ENCODE measurements at places on chromosomes 3 and 15.

- no peak for DNase-seq
Measured at GRCh38 chr3:47520756-47521155, 7.2 kb upstream of the ELP6 start.

DNA sequence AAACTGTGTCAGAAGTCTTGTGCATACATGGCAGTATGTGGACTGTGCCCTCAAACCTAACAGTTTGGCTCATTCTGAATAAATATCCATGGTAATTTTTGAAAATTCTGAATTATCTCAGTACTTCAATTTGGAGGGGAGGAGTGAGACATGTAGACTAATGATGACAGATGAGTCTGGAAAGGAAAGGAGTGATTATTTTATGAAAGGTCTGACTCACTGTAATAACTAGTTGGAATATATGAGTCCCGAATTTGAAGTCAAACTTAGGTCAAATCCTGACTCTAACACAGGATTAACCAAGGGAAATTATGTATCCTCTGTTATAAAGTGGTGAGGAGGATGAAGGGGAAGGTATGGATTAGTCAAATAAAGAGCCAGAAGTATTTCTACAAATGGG is 38.6 kb downstream of the SUCNR1 start:
- no peak for DNase-seq

DNA sequence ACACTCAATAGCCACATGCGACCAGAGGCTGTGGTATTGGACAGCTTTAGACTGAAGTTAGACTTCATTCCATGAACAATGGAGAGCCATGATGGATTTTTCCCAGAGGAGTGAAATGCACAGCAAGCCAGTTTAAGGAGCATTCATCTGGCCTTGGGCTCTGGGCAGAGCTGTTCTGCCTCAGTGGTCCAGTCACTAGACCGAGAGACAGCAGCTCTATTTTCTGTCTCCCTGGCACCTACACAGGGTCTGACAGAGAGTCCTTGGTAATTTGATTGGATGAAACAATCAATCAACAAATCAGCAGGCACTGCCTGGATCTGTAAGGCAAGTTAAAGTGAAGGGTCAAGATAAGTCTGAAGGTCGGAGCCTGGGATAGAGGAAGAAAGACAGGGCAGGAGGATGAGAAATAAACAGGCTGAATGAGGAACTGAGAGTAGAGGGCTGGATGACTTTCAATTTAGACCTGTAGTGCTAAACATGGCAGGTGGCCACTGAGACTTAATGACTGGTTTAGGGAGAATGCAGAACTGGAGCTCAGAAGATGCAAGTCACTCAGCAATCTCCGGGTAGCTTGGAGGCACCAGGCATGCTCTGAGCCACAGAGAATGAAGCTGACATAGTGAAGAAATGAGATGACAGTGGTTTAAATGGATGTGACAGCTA is 98.5 kb upstream of the SLC25A36 start:
- no peak for DNase-seq

DNA sequence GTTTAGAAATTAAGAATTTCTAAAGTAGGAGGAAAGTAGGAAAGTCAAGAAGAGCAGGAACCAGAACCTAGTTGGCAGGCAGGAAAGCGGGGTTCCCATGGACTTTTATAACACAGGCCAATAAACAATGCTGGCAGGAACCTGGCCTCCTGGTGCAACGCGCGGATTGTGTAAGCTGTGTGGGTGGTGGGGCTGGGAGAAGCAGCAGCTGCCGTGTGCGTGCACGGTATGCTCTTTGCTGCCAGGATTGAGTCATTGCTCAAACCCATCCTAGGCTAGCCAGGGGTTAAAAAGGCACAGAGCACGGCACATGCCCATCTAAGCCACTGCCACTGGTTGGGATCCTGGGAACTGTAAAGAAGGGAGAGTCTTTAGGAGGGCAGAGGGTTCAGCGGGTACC is 209.9 kb upstream of the RGMA start:
- no peak for DNase-seq

DNA sequence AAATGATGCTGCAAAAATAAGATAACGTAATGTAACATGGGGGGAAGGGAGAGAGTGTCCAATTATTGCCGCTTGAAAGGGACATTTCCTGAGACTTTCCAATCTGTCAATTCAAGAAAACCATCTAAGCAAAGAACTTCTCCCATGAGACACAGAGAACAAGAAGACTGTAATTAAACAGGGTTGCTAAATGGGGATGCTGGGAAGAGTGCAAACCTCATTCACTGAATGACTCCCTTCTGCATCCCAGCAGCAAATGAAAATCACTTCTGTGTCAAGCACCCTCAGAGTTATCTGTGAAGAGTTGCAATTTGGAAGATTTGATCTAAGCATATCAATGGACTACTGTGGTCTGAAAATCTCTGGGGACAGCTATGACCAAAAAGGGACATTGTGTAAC is 3.6 kb downstream of the RFT1 start:
- DNase-seq: no peak

DNA sequence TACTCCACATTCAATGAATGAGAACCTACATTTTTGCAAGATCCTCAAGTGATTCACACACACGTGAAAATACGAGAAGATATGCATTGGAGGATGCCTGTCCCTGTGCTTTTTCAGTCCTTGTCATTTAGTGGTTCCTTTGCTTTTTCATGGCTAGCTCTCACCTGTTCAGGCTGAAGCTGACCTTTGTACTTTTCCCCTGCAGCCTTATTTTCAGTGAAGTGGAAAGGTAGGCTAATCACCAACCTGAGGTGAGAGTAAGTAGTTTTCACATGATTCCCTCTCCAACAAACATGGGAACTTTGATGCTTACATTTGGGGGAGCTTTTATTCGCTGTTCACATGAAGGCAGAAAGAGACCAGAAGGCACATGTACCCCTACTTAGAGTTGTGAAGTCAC is 8.3 kb downstream of the ITPR1 start:
- DNase-seq: no peak

DNA sequence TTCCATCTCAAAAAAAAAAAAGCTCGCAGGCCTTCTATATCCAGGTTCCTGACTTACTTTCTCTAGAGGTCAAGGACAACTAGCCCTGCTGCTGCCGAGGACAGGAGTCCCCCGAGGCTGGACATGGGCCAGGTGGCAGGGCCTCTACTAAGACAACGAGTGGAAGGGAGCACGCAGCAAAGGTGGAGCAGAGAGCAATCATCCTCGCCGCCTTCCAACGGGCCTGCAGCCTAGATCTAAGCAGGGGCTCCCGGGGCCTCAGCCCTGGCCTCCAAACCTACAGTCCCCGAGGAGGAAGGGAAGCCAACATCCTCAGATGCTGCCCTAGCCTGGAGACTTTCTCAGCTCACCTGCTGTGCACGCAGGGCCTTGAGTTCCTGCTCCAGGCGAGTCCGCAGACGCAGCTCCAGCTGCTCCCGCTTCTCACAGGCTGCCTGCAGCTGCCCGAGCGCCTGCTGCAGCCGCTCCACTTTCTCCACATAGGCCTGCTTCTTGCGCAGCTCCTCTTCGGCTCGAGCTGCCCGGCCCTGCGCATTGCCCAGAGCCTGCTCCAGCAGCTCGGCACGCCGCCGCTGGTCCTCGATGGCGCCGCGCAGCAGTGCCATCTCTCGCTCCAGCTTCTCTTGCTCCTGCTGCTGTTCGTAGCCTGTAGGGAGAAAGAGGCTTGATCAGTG is 12.9 kb downstream of the AMOTL2 start:
- no peak for DNase-seq

GRCh38 chr15:56613811-56614210 is 119.5 kb downstream of the ZNF280D start:
- DNase-seq: no peak

DNA sequence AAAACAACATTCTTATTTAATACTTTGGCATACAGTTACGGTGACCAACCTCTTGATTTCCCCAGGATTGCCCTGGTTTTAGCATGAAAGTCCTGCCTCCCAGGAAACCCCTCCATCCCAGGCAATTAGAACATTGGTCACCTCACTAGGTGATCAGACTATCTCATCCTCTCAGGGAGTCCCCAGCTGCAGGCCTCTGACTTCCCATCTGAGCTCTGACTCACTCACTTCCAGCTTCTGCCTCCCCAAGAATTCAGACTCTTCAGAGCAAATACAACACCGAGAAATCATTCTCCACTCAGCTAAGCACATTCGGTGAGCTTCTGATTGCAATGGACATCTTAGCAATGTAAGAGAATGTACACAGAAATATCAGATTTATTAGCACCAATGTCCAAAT is 92.4 kb upstream of the HES1 start:
- no peak for DNase-seq

- DNase-seq: no peak
Measured at GRCh38 chr3:35944926-35945710, 305.8 kb downstream of the ARPP21 start.

DNA sequence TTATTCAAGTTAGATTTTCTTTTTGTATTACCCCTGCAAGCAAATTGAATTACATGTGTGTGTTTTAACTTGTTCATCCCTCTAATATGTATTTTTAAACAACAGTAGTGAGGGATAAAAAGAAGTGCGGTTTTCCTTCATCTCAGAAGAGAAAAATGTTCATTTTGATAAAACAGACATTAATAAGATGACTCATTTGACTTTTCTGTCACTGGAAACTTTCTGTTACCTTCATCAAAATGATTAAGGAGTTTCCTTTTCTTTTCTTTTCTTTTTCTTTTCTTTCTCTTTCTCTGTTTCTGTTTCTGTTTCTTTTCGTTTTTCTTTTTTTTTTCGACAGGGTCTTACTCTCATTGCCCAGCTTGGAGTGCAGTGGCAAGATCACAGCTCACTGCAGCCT is 53.0 kb downstream of the ECT2 start:
- DNase-seq: no peak

- no peak for DNase-seq
Measured at GRCh38 chr3:138365253-138365555, 16.8 kb downstream of the MRAS start.

DNA sequence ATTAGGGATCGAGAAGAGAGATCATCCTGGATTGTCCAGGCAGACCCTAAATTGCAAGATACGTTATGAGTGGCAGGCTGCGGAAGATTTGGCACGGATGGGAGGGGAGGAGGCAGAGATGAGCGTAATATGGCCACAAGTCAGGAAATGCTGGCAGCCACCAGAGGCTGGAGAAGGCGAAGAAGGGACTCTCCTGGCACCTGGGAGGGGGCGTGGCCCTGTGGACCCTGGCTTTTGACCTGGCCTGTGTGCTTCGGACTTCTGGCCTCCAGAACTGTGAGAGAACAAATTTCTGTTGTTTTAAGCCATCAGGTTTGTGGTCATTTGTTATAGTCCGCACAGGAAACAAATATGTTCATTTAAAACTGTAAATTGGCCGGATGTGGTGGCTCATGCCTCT is 31.9 kb upstream of the IGF1R start:
- DNase-seq: no peak

GRCh38 chr15:92011611-92012367 is 158.3 kb downstream of the SLCO3A1 start:
- no peak for DNase-seq

- DNase-seq: no peak
Measured at GRCh38 chr3:133273346-133273745, 126.5 kb upstream of the BFSP2 start.

DNA sequence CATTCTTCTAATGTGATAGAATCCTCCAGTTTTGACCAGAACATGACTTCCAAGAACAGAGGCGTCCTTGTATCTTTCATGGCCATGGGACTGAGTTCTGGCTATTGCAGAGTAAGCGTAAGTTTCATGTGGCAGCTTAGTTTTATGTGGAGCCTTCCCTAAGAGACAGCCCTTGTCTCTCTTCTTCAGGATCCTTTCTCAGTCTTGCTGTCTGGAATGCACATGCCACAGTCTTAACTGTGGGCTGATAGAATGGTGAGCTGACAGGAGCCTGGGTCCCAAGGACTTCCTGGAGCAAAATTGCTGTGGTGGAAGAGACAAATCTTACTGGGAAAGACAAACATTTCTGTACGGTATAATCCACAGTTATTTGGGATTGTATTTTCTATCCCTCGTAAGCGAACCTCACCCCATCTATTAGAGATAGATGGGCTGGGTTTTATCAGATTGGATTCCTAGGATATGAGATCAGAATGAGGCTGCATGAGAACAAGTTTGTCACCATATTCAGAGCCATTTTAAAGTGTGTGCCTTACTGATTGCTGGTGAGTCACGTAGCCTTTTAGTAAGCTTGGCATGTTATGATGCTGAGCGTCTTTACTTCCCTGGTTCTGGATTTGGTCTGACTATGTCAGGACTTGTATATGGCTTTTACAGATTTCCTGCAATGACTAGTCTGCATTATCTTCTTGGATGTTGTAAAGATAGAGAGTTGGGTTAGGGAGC is 32.8 kb downstream of the CDIN1 start:
- no peak for DNase-seq

GRCh38 chr3:181425074-181425473 is 286.7 kb upstream of the SOX2 start:
- no peak for DNase-seq

- DNase-seq: no peak
Measured at GRCh38 chr3:48187579-48188265, 495 bp downstream of the CDC25A start.

DNA sequence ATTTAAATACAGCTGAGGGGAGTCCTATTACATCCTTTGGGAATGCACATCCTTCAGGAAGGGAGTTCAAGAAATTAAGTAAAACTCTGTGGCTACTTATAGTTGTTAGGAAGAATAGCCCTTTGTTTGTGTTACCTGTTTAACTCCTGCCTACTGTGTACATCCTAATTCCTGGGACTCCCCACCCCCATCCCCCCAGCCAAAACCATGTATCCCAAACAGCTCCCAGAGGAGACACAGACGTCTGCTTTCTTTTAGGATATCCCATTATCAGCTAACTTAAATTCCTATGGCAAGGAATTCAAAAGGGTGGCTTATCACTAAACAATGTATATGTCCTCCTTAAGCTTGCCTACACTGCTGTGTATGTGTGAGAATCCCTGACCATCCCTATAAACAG is 581.7 kb downstream of the DIPK2A start:
- DNase-seq: no peak

- peak; percentile 55 for DNase-seq
Measured at GRCh38 chr15:41936649-41937567, 35.4 kb downstream of the EHD4 start.

- no peak for DNase-seq
Measured at GRCh38 chr3:108004647-108005046, 86.2 kb downstream of the CD47 start.

GRCh38 chr3:43481375-43481774 is 140.4 kb downstream of the ANO10 start:
- no peak for DNase-seq

DNA sequence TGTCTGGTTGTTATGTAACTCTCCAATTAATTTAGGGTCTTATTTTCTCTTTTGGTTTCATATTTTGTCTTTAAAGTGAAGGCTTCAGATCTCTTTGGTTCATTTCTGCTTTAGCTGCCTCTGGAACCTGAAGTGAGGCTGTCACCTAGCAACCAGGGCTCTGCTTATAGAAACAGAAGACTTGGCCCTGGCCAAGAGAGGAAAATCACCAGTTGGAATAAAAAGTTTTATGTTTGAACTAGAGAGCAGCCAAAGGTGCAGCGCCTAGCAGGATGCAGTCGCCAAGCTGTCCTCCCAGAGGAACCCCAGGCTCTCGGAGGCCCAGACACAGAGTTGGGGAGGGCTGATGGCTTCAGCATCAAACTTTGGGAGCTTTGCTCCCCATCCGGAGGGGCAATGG is 41.1 kb downstream of the LYZL4 start:
- DNase-seq: no peak
